NCI-H1694 treated with DMSO at 0.1 percent for 48 hours (cell line): ENCODE measurements at places on chromosomes 6 and 20.

DNA sequence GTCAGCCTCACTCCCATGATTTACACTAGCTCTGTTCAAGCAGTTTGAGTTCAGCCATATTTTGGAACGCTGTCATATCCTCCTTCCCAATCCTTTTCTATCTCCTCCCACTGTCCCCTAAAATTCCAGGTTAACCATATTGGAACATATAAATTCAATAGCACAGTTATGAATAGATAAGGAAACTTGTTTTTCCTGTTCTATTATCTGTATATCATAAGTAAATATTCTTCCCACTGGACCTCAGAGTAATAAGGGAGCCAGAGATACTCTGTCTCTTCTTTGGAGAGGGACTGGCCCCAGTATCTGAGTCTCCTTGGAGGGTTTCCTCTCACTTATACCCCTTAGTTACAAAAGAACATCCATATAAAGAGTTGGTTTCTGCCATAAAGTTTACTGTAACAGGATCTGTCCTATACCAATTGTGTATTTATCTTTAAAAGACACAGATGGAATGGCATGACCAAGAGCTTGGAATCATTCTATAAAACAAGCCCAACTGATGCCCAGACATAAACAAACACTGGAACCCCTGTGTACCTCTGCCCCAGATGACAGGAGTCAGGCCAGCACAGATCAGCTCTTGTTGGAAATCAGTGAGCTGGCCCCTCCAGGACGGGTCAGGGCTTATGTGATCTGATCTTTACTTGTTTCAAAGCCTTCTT lies 67.1 kb downstream of the EPB41L2 start:
- DNase-seq, result no peak

DNA sequence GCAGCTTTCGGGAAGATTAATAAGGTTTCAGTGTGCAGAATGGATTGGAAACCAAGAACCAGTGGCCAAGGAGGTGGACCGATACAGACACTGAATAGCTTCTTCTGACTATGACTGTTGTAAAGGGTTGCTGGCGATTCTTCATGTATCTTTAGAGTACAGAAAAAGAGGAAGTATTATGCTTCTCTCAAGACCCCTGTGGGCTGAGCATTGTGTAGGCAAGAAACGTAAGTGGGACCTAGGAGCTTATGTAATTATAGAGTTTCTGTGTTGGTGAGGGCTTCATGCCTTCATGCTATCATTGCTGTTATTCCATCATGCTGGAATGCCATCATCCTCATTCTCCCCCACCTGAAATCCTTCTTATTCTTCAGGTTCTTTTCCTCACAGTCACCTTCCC lies 105.4 kb upstream of the AKIRIN2 start:
- no peak for DNase-seq

GRCh38 chr6:98834060-98835031 lies at the start of gene POU3F2:
Gene POU3F2 (plus strand): TSS chr6:98834574. CDS start chr6:98834874, 300 bp downstream.
- DNase-seq, result peak; percentile 21

- no peak for DNase-seq
These were observed 16.2 kb downstream of the KCNB1 start for GRCh38 chr20:49466114-49466912.
